Endothelial cell of umbilical vein (primary cell): ENCODE measurements at places on chromosomes 7 and 10. TPM values are rescaled to one million over a fixed set of nuclear protein-coding genes. Genes with fewer than 3 reads are reported as not detected.

HYCC1 gene
- total RNA-seq: 43.2 and 51.8 TPM in 2 replicates

CPA4 gene
- total RNA-seq: not detected in 2 replicates

CCDC172 gene
- total RNA-seq: not detected in 2 replicates

CYP2E1 gene
- not detected in 2 replicates for total RNA-seq

BICC1 gene
- total RNA-seq: 0.29 and 0.32 TPM in 2 replicates

NPTX2 gene
- 0.42 and 0.53 TPM in 2 replicates for total RNA-seq
